ENCODE measurements at places on chromosomes 5 and 9.

- no peak for DNase-seq
These were observed 205.5 kb downstream of the SLIT3 start for GRCh38 chr5:169095410-169095960.

- no peak for DNase-seq
These were observed 295.9 kb upstream of the ZNF608 start for GRCh38 chr5:125042261-125042890.

DNA sequence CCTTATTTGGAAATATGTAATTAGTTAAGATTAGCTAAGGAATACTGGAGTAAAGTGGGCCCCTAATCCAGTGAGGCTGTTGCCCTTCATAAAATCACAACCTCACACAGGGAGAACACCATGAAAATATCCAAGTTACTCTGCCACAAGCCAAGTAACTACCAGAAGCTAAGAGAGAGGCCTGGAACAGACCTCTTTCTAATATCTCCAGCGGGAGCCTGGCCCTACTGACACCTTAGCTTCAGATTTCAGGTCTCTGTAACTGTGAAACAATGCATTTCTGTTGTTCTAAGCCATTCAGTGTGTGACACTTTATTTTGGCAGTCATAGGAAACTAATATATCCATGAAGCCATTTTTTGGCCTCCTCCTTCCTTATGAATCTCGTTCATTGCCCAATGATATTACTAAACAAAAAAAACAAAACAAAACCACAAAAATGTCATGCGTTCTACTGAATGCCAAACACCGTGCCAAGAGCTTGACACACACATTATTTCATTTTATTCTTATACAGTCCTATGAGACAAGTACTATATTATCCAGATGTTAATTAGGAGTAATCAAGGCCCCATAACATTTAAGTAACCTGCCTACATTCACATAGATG lies 699.0 kb downstream of the MAT2B start:
- no peak for DNase-seq

DNA sequence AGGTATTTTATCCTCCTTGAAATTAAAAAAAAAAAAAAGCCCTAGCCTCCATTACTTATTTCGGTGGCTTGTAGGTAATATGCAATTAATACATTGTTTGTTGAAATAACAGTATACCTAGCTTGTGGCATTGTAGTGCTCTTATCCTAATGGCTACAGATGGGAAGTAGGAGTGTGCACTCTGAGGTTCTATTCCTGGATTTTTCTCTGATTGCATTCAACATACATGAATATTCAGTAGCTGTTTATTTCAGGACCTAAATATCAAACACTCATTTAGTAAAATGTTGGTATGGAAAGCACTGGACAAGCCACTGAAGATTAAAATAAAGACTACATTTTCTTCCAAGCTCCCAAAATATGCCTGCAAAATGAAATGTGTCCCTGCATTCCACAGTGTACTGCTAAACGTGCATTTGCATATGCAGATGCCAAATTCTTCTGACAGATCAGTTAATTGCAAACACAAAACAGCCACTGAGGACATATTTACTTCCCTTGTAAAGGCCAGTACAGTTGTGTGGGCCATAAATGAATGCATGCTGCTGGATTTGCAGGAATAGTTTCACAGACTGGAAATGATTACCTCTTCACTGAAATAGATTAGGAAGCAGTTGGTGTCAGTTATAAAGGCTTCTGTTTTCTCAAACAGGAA lies 826.1 kb downstream of the PRELID2 start:
- DNase-seq: no peak

GRCh38 chr5:97547999-97548738 lies 365.1 kb upstream of the RIOK2 start:
- DNase-seq: no peak

DNA sequence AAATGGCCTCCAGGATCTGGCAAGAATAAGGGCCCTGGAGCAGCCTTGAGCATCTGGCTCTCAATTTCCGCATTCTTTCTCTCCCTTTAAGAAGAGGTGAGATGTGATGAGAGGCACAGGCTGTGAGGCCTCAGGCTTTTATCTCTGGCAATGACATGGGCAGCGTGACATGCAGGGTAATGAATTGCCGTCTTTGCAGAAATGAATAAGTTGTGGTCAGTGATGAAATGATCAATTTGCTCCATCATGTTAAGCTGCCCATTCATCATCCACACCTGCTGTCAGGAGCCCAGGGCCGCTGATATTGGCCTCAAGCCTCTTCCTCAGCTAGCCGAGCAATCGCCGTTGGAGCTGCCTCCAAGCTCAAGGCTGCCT lies 265.3 kb downstream of the TRIM32 start:
- DNase-seq: no peak

- no peak for DNase-seq
These were observed 1.6 kb upstream of the P4HA2 start for GRCh38 chr5:132229236-132229635.

DNA sequence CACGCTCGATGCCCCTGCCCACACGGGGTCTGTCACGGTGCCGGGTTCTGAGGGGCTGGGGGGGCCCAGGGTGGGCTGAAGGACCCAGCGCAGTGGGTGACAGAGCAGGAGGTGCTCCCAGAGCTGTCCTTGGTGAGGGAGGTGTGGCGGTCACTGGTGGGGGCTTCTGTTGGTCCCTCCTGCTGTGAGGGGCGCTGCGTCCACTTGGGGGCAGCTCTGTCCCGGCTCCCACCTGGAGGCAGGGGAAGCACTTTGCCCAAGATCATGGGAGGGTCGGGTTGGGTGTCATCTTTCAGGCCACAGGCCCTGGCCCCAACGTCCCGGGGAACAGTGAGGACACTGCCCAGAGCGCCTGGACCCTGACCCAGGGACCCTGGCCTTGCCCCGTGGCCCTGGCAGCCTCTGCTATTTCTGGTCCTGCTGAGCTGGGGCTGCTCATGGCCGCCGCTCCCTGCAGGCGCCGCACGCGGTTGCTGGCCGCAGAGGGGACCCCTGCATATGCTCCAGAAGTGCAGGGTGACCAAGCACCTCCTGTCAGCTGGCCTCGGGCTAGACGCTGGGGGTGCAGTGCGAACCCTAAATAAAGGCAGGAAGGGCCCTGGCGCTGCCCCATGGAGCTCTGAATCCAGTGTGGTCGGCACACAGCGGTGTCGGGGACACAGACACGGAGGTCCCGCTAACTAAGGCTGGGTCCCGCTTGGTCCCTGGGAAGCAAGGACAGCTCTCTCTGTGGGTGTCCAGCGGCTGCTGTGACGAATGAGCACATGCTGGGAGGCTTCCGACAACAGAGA lies 11.6 kb upstream of the RNU6ATAC start:
- DNase-seq: no peak

DNA sequence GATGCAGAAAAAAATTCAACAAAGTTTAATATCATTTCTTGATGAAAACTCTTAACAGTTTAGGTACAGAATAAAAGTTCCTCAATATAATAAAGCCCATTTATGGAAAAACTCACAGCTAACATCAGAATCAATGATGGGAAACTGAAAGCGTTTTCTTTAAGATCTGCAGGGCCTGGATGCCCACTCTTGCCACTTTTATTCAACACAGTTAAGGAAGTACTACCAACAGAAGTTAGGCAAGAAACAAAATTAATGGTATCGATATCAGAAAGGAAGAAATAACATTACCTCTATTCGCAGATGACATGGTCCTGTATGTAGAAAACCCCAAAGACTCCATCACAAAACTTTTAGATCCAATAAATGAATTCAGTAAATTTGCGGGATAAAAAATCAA lies 542.4 kb upstream of the RGMB start:
- DNase-seq: no peak

DNA sequence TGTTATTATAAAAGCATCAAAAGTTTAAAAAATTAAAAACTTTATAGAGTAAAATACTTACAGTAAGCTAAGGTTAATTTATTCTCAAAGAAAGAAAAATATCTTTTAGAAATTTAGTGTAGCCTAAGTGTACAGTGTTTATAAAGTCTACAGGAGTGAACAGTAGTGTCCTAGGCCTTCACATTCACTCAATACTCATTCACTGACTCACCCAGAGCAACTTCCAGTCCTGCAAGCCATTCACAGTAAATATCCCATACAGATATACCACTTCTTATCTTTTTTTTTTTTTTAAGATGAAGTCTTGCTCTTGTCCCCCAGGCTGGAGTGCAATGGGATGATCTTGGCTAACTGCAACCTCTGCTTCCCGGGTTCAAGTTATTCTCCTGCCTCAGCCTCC lies 73.1 kb upstream of the FST start:
- DNase-seq: no peak

- no peak for DNase-seq
These were observed 50.2 kb downstream of the FXN start for GRCh38 chr9:69085569-69086283.

GRCh38 chr9:129860653-129861446 lies 25.6 kb downstream of the USP20 start:
- no peak for DNase-seq

DNA sequence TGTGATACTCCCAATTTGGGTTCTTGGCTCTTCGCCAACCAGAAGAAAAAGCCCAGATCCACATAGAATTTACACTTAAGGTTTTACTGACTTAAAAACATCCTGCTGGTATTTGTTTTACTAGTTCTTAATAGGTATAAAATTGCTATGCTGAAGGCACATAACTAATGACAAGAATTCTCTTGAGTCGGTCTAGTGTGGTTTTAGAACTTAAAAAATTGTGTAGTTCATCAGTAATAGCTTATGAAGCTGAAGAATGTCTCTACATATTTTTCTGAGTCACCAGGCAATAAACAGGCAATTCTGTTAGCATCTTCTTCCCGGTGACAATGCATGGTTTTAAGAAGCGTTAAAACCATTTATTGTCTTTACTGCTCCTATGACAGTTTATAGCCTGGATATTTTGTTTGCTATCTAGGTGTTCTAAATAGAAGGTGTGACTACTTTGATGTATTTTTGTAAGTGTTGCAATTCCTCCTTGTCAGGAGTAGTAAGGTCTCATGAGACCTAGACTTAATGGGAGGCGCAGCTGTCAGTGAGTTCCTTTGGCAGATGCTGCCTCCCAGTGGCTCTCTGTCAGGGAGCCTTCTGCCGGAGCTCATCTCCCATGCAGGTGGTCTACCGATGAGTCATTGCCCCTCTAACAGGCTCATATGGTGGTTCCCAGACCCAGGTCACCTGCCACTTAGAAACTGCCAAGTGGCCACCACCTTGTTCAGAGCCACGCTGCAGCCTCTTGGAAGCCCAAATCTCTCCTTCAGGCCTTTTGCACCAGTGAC lies 173.8 kb downstream of the MAST4 start:
- no peak for DNase-seq

DNA sequence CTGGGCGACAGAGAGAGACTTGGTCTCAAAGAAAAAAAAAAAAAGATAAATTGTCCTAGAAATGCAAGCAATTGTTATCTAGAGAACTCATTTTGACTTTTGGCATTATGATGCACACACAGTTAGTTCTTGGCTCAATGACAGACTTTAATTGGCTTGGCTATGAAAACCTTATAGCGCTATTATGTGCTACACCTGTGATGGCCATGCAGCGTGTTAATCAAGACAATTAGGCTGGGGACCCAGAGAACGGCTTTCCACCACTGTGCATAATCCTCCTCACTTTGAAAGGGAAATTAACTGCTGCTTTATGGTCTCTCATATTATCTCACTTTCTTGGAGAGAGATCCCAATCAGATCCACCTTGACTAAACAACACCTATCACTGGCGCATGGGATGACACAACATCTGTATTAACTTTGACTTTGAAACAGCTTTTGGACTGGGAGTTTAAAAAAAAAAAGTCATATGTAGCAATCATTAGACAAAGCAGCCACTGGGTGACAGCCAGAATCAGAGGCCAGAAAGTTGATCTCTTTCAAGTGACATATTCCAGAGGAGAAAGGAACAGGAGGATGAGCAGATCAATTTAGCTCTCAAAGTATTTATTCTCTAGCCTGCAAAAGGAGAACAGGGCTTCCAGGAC lies 132.5 kb downstream of the PPP2R2B start:
- DNase-seq: no peak

- DNase-seq: no peak
These were observed 234.6 kb downstream of the ADGRV1 start for GRCh38 chr5:90793183-90793582.

- DNase-seq: no peak
These were observed 12.1 kb downstream of the TMEM245 start for GRCh38 chr9:109107402-109108240.

GRCh38 chr9:3698076-3698475 lies 172.3 kb upstream of the RFX3 start:
- DNase-seq: no peak

GRCh38 chr5:137622850-137623249 lies 113.0 kb downstream of the KLHL3 start:
- no peak for DNase-seq

GRCh38 chr5:75677607-75678006 lies 39.6 kb downstream of the POC5 start:
- DNase-seq: no peak

DNA sequence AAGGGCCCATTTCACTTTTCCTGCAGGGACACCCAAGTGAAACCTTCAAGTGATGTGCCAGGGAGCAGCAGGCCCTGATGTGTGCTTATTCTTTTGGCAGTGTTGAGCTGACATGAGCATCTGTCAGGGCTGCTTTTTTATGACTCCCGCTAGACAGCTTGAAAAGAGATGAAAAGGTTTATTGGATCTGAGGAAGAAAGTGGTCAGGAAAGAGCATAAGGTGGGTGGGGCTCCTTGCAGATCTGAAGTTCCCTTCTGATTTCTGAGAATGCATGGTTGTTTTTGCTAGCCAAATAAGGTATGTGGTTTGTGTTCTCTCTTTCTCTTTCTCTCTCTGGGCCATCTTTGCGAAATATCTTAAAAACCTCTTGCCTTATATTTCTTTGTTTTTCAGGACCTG lies 316.1 kb downstream of the DMRT2 start:
- DNase-seq: no peak

GRCh38 chr5:72101828-72102227 lies 5.4 kb upstream of the MAP1B start:
- no peak for DNase-seq

GRCh38 chr9:3954331-3955304 lies 345.2 kb downstream of the GLIS3 start:
- DNase-seq: no peak

DNA sequence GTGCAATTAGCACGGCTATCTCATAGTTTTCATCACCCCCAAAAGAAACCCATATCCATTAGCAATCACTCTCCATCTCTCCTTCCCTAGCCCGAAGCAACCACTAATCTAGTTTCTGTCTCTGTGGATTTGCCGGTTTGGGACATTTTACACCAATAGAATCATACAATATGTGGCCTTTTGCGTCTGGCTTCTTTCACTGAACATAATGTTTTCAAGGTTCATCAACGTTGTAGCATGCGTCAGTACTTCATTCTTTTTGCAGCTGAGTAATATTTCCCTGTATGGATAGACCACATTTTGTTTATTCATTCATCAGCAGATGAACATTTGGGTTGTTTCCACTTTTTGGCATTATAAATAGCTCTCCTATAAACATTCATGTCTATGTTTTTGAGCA lies 75.4 kb upstream of the TBC1D2 start:
- DNase-seq: no peak
